ENCODE measurements at places on chromosomes 1 and 21.

DNA sequence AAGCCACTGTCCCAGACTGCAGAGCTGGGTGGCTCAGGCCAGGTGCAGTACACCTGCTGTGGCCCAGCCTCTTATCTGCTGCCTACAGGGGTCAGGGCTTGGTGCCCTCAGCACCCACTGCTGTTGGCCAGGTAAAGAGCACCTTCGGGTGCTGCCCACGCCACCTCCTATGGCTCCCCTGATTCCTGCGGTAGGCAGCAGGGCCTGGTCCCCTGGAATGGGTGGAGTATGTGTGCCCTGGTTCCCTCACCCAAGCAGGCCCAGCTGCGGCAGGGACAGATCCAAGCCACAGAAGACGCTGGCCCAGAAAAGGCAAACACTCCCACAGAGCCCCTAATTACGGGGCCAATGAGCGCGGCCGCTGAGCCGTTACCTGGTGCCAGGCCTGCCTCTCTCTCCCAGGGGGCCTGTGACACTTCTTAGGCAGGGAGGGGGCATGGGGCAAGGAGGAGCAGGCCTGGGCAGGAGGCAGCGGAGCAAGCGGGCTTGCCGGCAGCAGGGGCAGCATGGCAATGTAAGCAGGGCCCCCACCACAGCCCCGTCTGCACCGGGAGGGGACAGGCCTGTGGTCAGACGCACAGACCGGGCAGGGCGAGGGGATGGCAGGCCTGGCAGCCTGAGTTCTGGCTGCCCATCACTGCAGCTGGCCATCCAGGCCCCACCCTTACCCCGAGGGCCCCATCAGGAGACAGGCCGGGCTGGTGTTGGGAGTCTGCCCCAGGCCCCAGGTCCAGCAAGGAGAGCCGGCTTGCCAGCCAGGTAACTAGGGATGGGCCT lies 19.0 kb downstream of the ESPN start:
- DNase-seq, result no peak

- peak; percentile 27 for DNase-seq
Observed at GRCh38 chr1:15207829-15208429, 39.1 kb upstream of the FHAD1 start.

DNA sequence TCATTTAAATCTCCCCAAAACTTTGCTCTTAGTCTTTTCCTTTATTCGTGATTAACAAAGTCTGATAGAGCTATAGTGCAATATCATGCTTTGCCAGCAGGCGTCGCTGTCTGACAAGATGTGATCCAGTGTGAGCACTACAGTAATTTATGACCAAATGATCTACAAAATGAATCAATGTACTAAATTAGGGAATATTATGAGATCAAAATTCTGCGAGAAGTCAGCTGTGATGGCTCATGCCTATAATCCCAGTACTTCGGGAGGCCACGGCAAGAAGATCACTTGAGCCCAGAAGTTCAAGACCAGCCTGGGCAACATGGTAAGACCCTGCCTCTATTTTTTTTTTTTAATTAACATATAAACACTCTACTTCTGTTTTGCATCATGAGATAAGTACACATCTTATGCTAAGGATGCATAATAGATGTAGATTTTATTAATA lies 3.6 kb upstream of the SPSB1 start:
- peak; percentile 80 for DNase-seq

DNA sequence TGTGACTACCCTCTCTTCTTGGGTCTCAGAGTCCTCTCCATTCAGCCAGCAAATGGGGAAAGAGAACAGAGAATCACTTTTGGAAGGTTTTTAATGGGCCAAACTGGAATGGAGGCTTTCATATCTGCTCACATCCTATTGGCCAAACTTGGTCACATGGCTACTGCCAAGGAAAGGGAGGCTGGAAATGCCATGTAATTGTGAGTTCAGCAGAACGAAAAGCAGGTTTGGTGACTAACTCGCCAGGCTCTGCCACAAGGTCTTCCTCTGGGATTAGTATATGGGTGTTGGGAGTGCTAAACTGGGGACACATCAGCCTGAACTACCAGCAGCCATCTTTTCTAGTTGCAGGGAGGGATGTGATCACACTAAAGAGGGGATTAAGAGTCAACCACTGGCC lies 19.2 kb downstream of the RD3 start:
- no peak for DNase-seq

GRCh38 chr1:230459465-230459864 lies 33.3 kb upstream of the PGBD5 start:
- peak; percentile 68 for DNase-seq

GRCh38 chr1:176829261-176829660 lies 335.3 kb downstream of the ASTN1 start:
- no peak for DNase-seq

DNA sequence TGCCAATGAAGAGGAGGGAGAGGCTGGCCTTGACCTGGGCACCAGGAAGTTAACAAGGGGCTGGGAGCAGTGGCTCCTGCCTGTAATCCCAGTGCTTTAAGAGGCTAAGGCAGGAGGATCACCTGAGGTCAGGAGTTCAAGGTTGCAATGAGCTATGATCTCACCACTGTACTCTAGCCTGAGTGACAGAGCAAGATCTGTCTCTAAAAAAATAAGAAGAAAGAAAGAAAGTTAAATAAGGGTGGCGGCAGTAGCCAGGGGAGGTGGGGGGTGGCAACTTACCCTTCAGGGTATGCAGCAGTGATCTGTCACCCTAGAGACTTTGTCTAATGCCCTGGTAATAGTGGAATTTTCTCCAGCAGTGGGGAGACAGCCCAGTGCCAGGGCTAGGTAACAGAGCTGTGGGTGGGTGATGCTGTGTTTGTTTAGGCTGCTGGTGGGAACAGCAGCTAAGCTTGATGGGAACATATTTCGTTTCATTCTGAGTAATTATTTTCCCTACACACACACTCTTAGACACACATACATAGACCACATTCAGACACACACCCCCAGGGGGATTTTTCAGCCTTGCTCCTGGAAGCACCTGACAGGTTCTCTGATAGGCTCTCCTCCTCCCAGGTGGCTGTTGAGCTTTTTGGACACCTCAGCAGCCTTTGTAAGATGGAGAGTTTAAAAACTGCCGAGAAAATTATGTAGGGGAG lies 11.3 kb upstream of the SYT6 start:
- DNase-seq, result no peak

DNA sequence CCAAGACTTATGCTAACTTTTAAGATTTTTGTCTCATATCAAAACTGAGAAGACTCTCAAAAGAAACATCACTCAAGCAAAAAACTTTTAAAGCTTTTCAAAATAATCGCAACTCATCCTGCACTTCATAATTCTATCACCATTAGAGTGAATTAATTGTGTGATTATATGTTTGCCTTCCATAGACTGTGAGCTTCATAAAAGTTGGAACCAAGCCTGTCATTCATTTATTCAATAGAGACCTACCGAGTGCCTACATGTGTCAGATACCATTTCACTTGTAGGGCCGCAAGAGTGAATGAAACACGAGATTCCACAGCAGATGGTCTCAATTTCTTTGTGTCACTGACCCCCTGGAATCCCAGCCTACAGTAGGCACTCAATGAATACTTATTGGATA lies 106.4 kb downstream of the RHOU start:
- no peak for DNase-seq
